ENCODE measurements at places on chromosomes 11 and 22.

DNA sequence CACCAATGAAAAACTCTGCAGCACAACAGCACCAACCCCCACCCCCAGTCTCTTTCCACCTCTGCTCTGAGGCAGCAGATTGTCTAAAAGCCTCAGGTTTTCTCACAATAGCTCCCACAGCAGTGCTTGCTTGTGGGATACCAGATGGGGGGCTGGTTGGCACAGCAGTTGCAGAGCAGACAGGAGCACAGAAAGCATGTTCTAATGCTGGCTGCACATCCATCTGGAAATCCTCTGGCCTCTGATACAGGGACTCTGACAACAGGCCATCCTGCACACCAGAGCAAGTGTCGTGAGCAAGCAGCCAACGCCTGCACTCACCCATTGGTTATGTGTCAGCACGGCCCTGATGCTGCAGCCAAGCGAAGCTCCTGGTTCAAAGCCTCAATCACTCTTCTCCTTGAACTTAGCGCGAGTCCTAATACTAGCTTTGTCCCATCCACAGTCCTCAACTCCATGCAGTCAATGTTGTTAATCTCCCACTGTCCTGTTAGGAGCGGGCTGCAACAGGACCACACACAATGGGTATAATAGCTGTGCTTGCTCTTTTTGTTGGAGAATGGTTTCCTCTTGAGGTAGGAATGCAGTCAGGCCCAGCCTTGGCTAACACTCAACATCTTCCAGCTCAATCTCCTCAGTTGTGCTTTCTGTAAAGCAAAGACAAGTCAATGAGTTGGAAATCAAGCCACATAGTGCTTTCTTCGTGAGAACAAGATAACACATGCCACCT lies 30.3 kb downstream of the VSTM5 start:
- DNase-seq, result no peak

DNA sequence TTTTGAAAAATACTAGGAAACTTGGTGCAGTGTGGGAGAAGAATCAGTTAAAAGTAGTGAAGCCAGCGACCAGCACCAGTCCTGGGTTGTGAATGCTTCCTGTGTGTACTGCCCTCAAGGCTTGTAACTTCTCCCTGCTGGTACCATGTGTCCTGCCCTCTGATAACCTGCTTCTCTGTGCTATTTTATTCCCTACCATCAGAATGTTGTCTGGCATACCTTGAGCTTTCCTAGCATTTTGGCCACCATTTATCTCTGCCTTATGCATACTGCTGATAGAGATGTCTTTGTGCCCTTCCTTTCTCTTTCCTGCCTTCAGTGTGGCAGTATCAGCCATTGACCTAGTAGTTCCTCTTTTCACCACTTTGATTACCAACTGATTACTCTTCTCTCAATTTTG lies 2.0 kb downstream of the GTF2H1 start:
- no peak for DNase-seq

DNA sequence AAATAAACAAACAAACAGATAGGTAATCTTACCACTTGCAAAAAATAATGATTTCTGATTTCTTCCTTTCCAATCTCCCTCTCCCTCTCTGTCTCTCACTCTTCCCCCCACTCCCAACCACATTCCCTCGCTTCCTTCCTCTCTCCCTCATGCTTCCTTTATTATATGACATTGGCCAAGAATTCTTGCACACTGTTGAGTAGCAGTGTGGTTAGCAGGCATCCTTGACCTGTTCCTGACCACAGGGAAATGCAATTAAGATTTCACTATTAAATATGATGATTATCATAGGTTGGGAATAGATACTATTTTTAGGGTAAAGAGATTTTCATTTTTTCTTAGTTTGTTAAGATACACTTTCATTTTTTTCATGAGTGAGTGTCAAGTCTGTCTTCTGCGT lies 14.7 kb upstream of the PLAAT4 start:
- DNase-seq, result no peak

GRCh38 chr11:103680826-103681225 lies 355.6 kb upstream of the DDI1 start:
- no peak for DNase-seq

DNA sequence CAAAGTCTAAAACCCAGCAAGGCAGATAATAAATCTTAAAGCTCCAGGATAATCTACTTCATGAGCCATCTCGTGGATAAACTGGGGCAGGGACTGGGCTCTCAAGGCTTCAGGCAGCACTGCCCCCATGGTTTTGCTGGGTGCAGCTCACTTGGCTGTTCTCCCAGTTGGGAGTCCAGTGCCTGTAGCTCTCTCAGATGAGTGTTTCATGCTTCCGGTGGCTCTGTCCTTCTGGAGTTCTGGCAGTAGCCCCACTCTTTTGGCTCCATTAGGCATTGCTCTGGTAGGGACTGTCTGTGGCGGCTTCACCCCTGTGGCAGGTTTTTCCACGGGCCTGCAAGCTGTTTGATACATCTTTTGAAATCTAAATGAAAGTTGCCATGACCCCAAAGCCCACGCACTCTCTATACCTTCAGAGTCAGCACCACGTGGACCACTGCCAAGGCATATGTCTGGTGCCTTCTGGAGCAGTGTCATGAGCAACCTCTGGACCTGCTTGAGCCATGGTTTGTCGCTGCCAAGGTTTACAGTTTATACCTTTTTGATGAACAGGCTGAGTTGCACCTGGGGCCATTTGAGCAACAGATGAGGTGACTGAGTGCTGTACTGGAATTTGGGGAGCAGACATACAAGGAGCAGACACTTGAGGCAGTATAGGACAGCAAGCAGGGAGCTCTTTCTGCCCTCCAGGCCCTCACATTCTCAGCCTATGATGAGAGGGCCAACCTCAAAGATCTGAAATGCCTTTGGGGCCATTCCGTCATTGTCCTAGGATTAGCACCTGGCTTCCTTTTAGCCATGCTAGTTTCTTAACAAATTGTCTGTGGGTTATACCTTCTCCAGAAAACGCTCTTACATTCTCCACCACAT lies 48.6 kb downstream of the MTNR1B start:
- DNase-seq, result no peak

GRCh38 chr11:28657378-28658030 lies 549.3 kb downstream of the METTL15 start:
- DNase-seq, result no peak

- DNase-seq, result peak; percentile 92
Measured at GRCh38 chr11:64317325-64317960, at the start of gene TRMT112. Gene TRMT112, minus strand, starts transcription at chr11:64317559. Its CDS starts 33 bp downstream, at chr11:64317526.

- DNase-seq, result peak; percentile 59
Measured at GRCh38 chr22:31036671-31037550, 44.2 kb upstream of the SMTN start.

GRCh38 chr11:67636962-67637361 lies 2.6 kb downstream of the TBX10 start:
- DNase-seq, result no peak

DNA sequence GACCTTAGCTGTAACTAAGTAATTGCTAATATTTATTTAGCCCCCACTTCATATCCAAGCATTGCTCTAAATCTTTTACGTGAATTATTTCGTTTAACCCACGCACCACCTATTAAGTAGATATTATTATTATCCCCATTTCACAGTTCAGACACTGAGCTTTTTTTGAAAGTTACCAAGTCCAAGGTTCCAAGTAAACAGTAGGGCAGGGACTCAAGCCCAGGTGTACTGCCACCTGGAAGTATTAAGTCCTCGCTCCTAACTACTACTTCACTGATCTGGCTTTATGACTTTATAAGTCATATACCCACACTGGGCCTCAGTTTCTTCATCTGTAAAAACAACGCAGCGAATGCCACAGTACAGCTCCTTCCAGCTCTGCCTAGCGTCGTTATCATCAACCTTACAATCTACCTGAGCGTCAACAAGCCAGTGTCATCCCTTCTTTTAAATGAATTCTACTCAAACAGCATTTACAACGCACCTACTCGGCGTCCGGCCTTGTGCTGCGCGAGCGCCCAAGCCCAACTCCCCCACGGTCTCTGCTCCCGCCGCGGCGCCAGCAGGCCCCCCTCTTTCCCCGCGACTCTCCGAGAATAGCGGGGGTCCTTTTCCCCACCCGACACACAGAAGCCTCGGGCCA lies 624 bp downstream of the TMEM41B start:
- DNase-seq, result peak; percentile 2

GRCh38 chr11:102957953-102958352 lies 2.4 kb upstream of the MMP13 start:
- DNase-seq, result no peak

- DNase-seq, result no peak
Measured at GRCh38 chr11:14021738-14022137, 59.2 kb downstream of the SPON1 start.

- DNase-seq, result no peak
Measured at GRCh38 chr11:120420572-120420971, 84.4 kb downstream of the ARHGEF12 start.

DNA sequence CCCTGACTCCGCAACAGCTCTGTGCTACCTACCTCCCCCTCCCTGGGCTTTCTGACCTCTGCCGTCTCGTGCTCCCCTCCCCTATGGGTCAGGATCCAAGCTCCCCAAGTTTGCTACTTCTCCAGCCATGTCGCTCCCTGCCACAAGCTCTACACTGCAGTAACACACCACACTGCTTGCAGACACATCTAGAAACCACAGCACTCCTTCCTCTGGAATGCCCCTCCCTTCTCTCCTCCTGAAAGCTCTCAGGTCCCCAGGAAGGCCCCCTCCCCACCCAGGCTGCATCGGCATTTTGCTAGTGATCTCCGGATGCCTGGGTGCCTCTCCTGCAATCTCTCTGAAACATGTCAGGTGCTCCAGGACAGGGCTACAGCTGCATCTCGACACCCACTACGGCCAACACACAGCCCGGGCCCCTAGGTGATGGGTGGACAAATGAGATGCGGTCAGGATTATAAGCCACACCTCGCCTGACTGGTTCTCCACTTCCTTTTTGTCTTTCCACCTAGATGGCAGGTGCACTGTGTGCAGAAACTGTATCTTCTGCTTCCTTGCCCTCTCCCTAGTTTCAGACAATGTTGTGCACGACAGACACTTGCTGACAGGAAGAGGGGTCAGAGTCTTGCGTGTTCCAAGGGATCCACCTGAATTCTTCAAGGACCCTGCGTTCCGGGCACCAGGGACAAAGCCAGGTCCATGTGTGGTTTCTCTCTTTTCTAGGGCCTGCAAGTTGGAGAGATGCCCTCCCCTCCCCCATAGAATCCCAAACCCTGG lies 22.9 kb downstream of the RPUSD4 start:
- no peak for DNase-seq

- DNase-seq, result no peak
Measured at GRCh38 chr11:128852327-128853023, 14.6 kb downstream of the KCNJ1 start.

DNA sequence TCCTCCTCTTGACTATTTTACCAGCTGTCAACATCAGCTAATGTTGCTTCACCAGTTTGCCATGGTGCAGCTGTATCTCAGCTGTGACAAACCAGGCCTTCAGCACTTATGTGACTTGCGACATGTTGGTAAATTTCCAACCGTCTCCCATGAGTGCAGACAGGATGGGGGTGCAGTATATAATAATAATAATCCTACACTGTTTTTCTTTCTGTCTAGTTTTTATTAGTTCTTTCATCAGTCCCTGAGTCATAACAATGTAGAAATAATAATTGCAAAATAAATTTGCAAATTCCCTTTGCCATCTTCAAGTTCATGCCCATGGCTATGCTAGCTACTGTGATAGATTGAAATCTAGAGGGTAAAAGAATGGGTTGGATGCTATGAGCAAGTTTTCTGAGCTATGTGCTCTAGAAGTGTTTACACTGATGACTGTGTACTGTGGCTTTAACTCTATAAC lies 4.9 kb downstream of the MMP13 start:
- DNase-seq, result no peak

- no peak for DNase-seq
Measured at GRCh38 chr11:134752964-134753770, 341.1 kb upstream of the B3GAT1 start.

DNA sequence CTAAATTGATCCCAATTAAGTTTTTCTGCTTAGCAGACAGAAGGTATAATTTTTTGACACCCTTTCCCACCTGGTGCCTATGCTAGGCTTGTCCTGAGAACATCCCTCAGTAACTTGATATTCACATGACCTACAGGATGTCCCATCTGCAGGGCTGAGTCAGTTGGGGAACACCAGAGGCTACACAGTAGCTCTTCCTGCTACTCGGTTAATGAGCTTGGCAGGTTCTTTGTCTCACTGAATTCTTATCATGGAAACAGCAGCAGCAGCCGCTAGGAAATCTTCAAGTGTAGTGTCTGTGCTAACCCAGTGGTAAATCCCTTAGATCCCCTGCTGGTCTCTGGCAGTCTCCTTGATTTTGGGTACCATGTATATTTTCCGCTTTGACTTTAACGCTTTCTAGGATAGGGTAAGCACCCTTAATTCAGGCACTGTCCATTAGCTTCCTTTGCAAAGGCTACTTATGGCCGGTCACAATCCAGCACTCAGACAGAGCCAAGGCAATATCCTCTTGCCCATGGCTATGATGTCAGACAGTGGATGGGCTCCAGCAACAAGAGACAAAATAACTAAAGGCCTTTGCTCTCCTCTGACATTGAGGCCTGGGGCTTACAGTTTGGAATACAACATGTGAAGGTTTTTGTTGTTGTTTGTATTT lies 8.5 kb downstream of the MRPL16 start:
- no peak for DNase-seq

DNA sequence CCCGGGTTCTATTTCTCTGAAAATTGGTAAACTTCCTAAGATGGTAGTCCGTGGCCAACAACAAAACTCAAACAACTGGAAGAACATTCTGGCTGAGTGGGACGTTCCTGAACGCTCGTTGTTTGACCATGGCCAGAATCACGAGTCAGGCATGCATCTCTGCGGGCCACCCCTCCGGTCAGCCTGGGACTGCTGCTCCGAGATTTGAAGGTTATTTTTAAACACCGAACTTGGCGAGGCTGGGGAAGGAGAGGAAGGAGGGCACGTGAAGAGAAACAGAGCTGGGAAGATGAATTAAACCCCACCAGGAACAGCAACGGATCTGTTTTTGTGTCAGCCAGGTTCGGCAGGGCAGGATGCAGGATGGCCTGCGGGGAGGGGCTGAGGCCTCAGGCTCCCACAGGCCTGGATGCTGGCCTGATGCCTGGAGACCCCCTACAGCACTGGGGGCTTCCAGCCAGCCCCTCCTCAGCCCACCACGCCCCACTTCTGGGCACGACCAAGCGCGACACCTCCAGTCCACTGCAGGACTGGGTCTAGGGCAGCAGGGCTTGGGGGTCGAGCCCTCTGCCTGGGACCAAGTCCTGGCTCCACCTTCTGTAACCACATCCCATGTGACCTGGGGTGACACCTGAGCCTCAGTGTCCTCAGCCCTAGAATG lies 5.1 kb downstream of the SHISAL1 start:
- DNase-seq, result no peak
